NCI-H2171 (cell line): ENCODE measurements at places on chromosomes 3 and 15.

DNA sequence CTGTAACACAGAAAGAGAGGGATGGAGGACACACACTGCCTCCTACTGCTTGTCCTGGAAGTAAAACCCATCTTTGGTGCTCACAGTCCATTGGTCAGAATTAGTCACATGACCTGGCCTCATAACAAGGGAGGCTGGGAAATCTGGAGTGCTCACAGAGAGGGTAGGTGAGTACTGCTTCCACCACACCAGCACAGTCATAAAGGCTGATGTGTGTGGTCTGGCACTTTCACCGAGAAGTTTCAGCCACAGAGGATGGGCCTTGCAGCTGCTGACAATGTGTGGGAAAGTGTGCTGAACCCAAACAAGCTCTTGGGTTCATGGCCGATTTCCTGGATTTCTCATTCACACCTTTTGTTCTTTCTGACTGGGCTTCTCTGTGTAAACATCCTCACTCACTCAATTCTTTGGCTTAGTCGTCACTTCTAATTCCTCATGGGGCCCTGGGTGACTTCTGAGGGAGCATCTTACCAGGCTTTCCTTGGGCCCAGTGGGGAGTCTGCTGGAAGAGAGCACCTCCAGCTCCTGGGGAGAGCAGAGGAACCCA lies 100.7 kb downstream of the ASB7 start:
- DNase-seq, result no peak

- DNase-seq, result no peak
These were observed 26.6 kb downstream of the DCP1A start for GRCh38 chr3:53320697-53321096.

DNA sequence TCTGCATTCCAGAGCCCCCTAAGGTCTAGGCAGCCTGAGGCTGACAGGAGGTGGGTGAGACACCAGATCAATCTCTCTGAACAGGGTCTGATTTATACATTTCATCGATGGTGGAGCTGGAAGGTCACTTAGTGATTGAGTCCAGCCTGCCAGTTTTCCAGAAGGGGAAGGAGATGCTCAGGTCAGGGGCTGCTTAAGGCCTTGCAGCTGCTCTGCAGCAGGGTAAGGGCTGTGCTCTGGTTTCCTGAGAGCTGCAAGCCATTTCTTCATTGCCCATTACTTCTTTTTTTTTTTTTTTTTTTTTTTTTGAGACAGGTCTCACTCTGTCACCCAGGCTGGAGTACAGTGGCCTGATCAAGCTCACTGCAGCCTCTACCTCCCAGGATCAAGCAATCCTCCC lies 10.7 kb downstream of the TADA3 start:
- no peak for DNase-seq

- peak; percentile 81 for DNase-seq
These were observed 62.6 kb downstream of the DUT start for GRCh38 chr15:48393645-48394506.

DNA sequence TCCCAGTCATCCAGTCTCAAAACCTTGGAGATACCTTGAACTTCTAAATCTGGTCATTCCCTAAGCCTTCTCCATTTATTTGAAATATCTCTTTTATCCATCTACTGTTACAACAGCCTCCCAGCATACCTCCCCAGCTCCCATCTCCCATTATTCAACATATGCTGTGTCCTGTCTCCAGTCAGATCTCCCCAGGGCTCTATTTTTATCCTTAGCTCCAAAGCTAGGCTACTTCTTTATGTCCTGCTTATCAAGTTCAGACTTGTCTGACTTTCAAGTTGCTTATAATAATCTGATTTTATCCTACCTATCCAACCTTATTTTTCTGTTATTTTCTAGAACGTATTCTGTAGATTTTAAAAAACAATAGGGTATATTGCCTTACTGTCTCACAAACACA lies 44.2 kb downstream of the IQGAP1 start:
- no peak for DNase-seq

- DNase-seq, result no peak
These were observed 78.7 kb downstream of the CRYGS start for GRCh38 chr3:186465508-186465907.

DNA sequence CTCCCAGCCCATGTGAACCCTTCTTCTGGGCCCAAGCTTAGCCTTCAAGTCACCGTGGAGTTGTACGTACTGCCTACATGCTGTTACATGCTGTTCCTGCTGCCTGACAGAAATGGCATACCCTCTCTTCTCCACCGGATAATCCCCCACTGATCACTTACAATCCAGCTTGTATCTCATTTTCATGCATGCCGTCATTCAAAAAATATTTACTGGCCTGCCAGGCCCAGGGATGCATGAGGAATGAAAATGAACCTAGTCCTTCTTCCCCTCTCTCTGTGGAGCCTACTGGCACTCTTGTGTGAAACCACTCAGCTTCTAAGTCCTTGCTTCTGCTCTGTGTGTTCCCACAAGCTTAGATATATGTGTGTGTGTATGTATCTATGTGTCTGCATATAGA lies 60.6 kb downstream of the WNT5A start:
- no peak for DNase-seq

DNA sequence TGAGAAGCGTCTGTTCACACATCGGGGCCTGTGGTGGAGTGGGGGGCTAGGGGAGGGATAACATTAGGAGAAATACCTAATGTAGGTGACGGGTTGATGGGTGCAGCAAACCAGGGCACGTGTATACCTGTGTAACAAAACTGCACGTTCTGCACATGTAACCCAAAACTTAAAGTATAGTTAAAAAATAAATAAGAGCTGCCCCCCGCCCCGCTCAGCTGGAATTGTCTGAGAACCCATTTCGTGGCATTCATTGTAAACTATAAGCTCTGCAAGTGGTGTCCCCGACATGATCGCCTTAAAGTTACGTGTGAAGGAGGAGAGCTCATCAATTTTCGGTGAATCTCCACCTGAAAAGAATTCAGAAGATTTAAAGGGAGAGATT lies 7.3 kb upstream of the LIPH start:
- no peak for DNase-seq

DNA sequence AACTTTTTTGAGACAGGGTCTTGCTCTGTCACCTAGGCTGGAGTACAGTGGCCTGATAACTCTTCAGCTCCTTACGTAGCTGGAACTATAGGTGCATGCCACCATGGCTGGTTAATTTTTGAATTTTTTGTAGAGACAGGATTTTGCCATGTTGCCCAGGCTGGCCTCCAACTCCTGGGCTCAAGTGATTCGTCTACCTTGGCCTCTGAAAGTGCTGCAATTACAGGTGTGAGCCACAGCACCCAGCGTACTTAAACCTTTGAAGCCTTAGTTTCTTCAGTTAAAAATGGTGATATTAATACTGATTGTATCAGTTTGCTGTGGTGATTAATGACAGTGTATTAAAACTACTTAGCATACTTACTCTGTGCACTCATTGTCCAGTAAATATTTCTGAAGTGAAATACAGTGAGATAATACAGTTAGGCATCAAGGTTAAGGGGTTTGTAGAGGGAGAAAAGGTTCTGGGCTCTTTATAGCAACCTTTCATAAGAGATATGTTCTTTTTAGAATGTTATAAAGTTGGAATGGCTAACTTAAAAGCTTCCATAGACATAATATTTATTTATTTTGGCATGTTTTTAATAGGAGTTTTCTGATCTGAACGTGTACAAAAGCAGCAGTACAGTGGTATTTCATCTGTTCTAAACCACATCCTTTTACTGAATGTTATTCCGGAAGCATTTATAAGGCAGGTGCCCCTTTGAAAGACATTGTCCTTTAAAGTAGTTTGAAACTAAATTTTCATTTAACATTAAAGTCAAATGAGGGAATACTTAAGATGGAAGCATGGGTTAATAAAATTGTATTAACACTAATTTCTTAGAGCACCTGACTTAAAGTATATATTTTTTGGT lies 23.6 kb downstream of the NCK1 start:
- no peak for DNase-seq

- no peak for DNase-seq
These were observed 32.3 kb upstream of the DUSP7 start for GRCh38 chr3:52088445-52089367.

- DNase-seq, result no peak
These were observed 102.1 kb downstream of the SRGAP3 start for GRCh38 chr3:9147215-9147895.

- no peak for DNase-seq
These were observed 111.2 kb downstream of the LSM3 start for GRCh38 chr3:14289590-14290461.

GRCh38 chr3:143961342-143961741 lies 10.3 kb upstream of the DIPK2A start:
- DNase-seq, result no peak

GRCh38 chr15:41284427-41285177 lies 47.8 kb downstream of the OIP5 start:
- peak; percentile 12 for DNase-seq

GRCh38 chr3:31219131-31219843 lies 313.4 kb upstream of the STT3B start:
- no peak for DNase-seq

DNA sequence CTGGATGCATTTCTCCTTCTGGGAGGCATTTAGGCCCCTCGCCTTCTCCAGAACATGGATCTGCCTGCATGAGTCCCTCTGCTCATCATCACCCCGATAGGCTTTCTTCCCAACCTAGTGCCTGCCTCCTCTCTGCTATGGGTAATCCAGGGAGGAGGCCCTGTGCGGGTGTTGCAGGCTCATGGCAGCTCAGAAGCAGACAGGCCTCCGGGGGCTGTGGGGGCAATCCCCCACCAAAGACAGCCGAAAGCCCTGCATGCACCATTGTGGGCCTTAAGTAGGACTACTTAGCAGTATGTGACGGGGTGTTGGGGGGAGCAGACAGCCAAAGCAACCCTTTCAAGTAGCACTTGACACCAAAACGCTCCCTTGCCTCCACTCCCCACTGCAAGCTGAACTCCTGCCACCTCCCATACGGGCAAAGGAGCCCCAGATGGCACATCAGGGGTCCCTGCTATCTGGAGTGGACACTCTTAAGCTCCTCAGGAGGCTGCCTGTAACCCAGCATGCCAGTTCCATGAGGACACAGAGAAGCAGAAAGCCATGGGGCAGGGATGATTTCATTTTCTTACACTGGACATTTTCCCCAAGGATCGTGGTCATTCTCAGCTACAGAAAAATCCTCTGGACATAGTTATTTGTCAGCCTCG lies 98.8 kb upstream of the HACD2 start:
- DNase-seq, result no peak

GRCh38 chr3:44454258-44454657 lies 23.2 kb downstream of the ZNF445 start:
- no peak for DNase-seq

GRCh38 chr3:14452740-14453710 lies 50.6 kb downstream of the SLC6A6 start:
- no peak for DNase-seq

- no peak for DNase-seq
These were observed 31.9 kb downstream of the NBEAL2 start for GRCh38 chr3:47011371-47011770.
